Naive thymus-derived CD4-positive, alpha-beta T cell (primary cell): ENCODE measurements at places on chromosomes 13 and 19.
A peak's percentile ranks its signal among the peaks of the same experiment; 100 is the strongest.

GRCh38 chr13:106507560-106508274 lies 27.7 kb downstream of the EFNB2 start:
- DNase-seq: no peak

DNA sequence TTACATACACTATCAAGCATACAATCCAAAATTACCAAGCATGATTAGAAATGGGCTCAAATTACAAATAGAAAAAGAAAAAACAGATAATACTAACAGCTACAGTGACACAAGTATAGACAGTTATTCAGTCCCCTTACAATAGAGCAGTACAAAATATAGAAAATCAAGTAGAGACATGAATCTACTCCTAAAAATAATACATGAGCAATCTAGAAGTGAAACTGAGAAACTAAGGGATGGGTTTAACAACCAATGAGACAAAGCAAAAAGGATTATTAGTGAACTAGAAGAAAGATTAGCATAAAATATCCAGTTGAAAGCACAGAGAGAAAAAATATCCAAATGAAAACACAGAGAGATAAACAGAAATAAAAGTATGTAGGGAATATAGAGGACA lies 426.7 kb downstream of the TBC1D4 start:
- no peak for DNase-seq

GRCh38 chr13:70042193-70042592 lies 65.4 kb upstream of the ATXN8OS start:
- DNase-seq: no peak

DNA sequence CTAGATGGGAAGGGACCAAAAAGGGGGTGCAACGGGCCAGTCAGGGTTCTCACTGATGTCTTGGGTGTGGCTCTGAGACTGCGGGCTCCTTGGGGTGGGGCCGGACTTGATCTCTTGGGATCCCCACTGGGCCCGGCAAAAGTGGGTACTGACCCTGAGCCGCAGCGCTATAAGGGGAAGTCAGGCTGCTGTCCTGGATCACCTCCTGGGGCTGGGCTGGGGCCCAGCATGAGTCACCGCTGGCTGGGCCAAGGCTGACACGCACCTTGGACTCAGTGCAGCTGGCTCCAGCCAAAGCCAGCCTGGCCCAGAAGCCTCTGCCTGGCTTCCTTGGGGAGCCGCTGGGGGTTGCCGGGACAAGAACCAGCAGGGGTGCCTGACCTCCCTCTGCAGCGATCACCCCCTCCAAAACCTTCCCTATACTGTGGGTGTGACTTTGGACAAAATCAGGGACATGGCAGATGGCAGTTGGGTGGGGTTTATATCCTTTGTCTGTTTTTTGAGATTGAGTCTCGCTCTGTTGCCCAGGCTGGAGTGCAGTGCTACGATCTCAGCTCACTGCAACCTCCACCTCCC lies 617 bp upstream of the IQCN start:
- DNase-seq: no peak

DNA sequence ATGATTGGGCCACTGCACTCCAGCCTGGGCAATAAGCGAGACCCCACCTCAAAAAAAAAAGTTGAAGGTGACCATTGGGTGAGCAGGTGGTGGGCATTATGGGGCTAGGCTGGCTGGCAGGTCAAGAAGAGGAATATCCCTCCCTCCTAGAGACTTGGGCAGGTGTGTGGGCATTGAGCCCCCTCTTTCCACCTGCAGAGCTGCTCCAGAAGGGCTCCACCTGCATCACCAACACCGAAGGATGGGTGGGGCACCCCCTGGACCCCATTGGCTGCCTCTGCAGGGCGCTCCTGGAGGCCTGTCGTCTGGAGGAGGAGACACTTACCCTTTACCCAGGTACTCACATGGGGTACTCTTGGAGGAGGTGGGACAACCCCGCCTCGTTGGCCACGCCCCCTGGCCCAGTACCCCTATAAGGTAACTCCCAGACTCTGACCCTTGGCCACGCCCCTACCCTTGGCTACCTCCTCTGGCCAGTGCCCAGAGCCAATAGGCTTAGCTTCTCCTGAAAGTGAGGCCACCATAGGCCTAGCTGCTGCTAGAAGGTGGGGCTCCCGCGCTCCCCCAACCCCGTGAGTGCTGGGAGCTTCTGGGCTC lies 21.9 kb downstream of the ZSWIM4 start:
- no peak for DNase-seq

DNA sequence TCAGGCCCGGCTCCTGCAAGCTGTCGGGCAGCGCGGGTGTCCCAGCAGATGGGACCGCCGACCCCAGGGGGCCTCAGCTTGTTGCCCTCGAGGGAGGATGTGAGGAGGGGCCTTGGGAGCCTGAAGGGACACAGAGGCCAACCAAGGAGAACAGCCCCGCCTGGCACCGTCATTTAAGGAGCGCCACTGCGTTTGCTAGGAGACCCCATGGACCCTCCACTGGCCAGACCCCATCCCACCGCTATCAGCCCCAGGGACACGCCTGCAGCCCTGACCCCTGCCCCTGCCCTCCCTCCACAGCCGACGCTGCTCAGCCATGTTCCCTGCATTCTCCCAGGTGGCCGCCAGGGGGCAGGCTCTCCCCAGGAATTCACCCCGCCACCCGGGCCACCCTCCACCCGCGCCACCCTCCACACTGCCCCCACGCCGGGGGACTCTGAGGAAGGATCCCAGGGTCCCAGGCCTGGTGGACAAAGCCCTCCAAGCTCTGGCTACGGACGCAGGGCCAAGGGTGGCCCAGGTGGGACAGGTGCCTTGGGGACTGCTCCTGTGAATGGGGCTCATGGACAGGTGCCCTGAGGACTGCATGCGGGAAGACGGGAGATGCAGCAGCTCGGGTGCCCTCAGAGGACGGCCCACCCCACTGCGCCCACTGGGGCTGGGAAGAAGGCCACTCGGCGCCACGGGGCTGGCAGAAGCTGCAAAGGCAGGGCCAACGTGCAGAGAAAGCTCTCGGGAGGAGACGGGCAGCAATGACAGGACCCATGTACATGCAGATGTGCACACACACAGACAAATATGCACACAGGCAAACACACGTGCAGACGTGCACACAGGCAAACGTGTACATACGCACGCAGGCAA lies 34.4 kb downstream of the PIP5K1C start:
- DNase-seq: peak; percentile 81

DNA sequence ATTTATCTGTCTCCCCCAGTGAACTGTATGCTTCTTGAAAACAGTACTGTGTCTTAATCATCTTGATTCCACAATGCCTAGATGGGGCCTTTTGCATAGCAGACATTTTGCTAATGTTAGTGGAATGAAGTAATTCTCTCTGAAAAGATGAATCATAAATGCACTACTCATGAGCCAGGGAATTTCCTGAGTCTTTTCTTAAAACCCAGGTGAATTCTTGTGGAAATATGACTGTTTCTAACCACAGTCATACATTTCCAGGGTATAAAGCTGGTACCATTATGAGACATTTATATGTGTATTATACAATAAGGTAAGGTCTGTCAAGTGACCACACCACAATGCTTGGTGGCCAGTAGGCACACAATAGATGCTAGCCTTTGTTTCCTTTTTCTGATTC lies 5.5 kb upstream of the KCTD4 start:
- no peak for DNase-seq

DNA sequence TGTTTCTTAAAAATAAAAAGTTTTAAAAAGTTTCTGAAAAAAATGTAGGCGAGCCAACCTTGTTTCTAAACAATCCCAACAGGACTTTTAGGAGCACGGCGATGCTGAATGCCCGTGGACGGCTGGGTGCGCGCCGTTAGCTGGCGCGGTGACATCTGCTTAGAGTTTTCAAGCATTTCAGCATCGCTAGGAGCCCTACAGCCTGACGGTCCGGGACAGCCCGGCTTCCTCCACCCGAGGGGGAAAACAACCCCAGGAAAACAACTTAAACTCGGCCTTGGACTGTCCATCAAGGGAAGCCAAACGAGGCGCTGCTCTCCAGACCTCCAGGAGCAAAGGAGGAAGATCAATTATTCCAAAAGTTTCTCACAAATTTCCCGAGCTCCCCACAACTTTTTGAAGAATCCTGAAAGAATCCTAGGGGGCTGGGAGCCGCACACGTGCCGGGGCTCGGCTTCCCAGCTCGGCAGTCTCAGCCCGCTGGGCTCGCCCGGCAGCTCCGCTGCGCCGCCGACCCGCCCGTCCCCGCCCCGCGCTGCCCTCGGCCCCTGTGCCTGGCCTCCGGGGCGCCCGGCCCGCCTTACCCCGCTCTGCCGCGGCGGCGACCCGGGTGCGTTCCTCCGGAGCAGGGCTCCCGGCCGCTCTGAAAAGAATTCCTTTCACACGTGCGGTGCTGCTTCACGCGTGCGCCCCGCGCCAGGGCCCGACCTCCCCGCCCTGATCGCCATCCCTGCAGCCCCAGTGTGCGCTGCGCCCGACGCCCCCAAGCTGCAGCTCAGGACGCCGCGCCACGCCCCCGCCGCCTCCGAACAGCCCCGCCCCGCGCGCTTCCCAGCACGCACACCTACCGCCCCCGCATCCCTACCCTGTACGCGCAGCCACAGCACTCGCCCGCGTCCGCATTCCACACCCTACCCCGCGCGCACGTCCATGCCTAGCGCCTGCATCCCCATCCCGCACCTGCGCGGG lies at the start of gene GJA3:
TSS of gene GJA3 (minus strand) at position 747 of the 969 bp plus-strand sequence. CDS start 17,764 bp downstream, outside the sequence.
- peak; percentile 30 for DNase-seq

GRCh38 chr13:97726664-97727280 lies 226.7 kb upstream of the IPO5 start:
- no peak for DNase-seq
